GM23338 (cell line): ENCODE measurements at places on chromosomes 4 and X. TPM values are rescaled to one million over a fixed set of nuclear protein-coding genes. Genes with fewer than 3 reads are reported as not detected.

The LRIT3 gene
- 0.14 and 0.43 TPM in 2 replicates for total RNA-seq

The GSTCD gene
- total RNA-seq: 34.3 and 39.1 TPM in 2 replicates

The EDA gene
- total RNA-seq: 14.9 and 19.6 TPM in 2 replicates

The SLC4A4 gene
- 1.5 and 2.3 TPM in 2 replicates for total RNA-seq

The KLKB1 gene
- total RNA-seq: 10.9 and 22.7 TPM in 2 replicates

The AMER1 gene
- 10.6 and 10.9 TPM in 2 replicates for total RNA-seq

The ATP1B4 gene
- not detected in 2 replicates for total RNA-seq

The CFI gene
- total RNA-seq: not detected in 2 replicates

The LANCL3 gene
- 0.54 and 1.8 TPM in 2 replicates for total RNA-seq

The RASL11B gene
- total RNA-seq: 97.0 and 100.0 TPM in 2 replicates

The MAGEA12 gene
- 0.27 and 0.38 TPM in 2 replicates for total RNA-seq

The SPANXA2 gene
- total RNA-seq: 0.45 TPM in 1 of 2 replicates, not detected in the other

The SPANXN4 gene
- not detected in 2 replicates for total RNA-seq

The EMCN gene
- total RNA-seq: not detected in 2 replicates

The EPHA5 gene
- total RNA-seq: 0.12 and 0.24 TPM in 2 replicates

The XAGE2 gene
- total RNA-seq: not detected in 2 replicates

The TLL1 gene
- 0.39 and 2.4 TPM in 2 replicates for total RNA-seq

The COQ2 gene
- 21.1 and 28.2 TPM in 2 replicates for total RNA-seq

The SPATA4 gene
- not detected in 2 replicates for total RNA-seq

The RBMXL3 gene
- not detected in 2 replicates for total RNA-seq

The GAGE12H gene
- not detected in 2 replicates for total RNA-seq

The ITIH6 gene
- not detected in 2 replicates for total RNA-seq

The ZAR1 gene
- total RNA-seq: 0.78 and 1.6 TPM in 2 replicates

The UGT2B17 gene
- total RNA-seq: not detected in 2 replicates

The MAML3 gene
- total RNA-seq: 3.7 and 6.5 TPM in 2 replicates

The CT47A7 gene
- not detected in 2 replicates for total RNA-seq

The AKAP14 gene
- total RNA-seq: 2.5 TPM in 1 of 2 replicates, not detected in the other

The BEX1 gene
- 52.9 and 74.7 TPM in 2 replicates for total RNA-seq
